ENCODE measurements at places on chromosomes 2 and 18.

GRCh38 chr2:68231061-68231372 lies 21.3 kb downstream of the PPP3R1 start:
- no peaks in the 10 kb centered on the region for H3K36me3 ChIP-seq
- H3K4me3 ChIP-seq = no peak overlapping the region
- peaks cover 54% of the 10 kb centered on the region for H3K4me1 ChIP-seq
- no peak for DNase-seq

GRCh38 chr18:13191779-13192178 lies 26.8 kb upstream of the LDLRAD4 start:
- no peak overlapping the region for H3K27ac ChIP-seq
- H3K4me3 ChIP-seq = no peak overlapping the region
- no peak for DNase-seq
- H3K27me3 ChIP-seq = no peaks in the 10 kb centered on the region
- H3K36me3 ChIP-seq = no peaks in the 10 kb centered on the region

- no peak overlapping the region for H3K27ac ChIP-seq
- peaks cover 13% of the 10 kb centered on the region for H3K4me1 ChIP-seq
- peaks cover 36% of the 10 kb centered on the region for H3K27me3 ChIP-seq
- no peak for DNase-seq
- no peak overlapping the region for H3K4me3 ChIP-seq
Observed at GRCh38 chr2:48719480-48720177, 35.9 kb downstream of the LHCGR start.

DNA sequence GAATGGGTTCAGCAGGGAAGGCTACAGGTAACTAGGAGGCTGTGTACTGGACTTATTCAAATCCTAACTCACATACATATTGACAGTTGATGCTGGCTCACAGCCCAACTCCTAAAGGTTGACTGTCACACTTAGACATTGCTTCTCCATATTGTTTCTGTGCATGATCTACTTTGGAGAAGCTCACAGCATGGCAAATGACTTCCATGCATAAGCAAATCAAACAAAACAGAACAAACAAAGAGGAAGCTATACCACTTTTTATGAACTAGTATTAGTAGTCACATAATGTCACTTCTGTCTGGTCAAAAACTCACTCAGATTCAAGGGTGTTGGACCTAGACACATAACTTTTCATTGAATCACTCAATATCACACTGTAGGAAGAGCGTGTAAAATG lies 43.8 kb upstream of the CDH19 start:
- no peak for DNase-seq
- H3K27ac ChIP-seq = no peak overlapping the region
- no peaks in the 10 kb centered on the region for H3K4me1 ChIP-seq
- no peaks in the 10 kb centered on the region for H3K27me3 ChIP-seq
- H3K36me3 ChIP-seq = no peaks in the 10 kb centered on the region
- no peak overlapping the region for H3K4me3 ChIP-seq

DNA sequence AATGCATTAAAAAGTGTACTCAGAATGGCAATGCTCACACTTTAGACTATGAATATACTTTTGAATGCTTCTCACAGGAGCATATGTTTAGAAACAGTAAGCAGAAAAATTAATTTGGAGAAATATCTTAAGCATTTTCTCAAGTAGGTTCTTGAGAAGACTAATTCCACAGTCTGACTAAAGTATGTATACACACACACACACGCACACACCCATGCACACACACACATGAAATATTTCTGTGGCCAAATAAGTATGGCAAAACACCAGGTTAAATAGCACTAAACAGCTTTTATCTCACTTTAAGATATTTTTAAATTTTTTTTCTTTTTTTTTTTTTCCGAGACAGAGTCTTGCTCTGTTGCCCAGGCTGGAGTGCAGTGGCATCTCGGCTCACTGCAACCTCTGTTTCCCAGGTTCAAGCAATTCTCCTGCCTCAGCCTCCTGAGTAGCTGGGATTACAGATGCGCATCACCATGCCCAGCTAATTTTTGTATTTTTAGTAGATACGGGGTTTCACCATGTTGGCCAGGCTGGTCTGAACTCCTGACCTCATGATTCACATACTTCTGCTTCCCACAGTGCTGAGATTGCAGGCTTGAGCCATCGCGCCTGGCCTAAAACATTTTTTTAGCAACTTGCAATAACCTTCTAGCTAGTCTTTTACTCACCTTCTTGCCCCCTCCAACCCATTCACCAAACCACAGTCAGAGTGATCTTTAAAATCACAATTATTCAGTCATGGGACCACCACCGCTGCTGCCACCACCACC lies 67.5 kb upstream of the SCG2 start:
- H3K36me3 ChIP-seq = no peaks in the 10 kb centered on the region
- H3K4me1 ChIP-seq = no peaks in the 10 kb centered on the region
- no peaks in the 10 kb centered on the region for H3K27me3 ChIP-seq
- no peak overlapping the region for H3K4me3 ChIP-seq
- no peak for DNase-seq
- no peak overlapping the region for H3K27ac ChIP-seq

DNA sequence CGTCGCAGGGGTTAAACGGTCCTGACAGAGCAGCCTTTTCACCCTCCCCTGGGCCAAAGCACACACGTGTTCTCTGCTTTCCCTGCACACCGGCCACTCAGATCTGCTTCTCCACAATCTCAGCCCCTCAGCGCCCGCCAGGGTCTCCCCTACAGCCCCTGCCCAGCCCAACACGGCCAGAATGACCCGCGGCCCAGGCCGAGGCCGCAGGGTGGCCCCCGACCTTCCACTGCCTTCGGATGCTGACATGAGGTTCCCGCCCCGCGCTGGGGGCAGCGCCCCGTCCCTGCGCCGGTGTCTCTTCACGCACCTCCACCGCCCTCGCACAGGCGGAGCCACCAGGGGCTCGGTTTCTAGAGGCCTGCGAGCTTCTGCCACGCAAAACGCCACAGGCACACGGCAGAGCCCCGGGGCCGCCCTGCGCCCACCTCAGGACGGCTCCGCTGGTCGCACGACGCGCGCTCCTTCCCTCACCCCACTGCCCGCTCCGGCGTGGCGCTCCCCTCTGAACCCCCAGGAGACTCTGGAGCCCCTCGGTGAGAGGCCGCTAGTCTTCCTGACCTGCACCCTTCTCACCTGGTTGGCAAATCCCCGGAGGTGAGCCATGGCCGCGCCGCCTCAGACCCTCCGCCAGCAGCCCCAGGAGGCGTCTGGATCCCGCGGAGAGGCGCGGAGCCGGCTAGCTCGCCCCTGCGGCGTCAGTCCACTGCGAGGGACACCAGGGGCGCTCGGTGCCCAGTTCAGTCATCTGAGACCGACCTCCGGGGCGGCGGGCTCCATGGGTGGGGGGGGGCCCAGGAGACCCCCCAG lies 749 bp downstream of the STK25 start:
- no peaks in the 10 kb centered on the region for H3K4me1 ChIP-seq
- H3K27ac ChIP-seq = peak overlapping the region; percentile 91
- H3K36me3 ChIP-seq = no peaks in the 10 kb centered on the region
- no peak for DNase-seq

DNA sequence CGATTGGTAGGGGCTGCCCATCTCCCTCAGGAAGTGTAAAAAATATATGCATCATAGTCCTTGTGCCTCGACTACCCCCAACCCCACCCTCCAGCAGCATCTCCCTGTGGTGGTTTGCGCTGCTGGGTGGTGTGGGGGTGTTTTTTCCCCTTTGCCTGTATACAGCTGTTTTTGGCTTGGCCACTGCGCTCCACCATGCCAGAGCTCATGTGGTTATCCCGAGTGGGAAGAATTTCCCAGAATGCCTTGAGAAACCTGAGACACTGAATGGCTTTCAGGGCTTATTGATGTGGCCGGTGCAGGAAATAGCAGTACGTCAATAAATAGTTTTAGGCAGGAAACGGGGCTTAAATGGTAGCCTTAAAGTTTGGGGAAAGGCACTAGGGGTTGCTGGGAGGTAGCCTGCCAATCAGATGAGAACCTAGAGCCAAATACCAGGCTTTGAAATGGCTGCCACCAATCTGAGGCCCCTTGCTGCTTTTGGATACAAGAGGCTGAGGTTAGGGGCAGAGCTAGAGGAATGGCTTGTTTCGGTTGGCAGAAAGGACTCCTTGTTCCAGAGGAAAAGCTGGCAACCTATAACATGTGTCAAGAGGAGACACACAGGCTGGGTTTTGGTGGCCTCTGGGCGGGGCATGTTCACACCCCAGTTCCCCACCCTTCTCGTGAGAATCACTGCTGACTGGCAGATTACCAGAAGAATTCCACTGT lies 144.1 kb downstream of the SMAD7 start:
- H3K4me3 ChIP-seq = no peak overlapping the region
- H3K27ac ChIP-seq = peak overlapping the region; percentile 34
- H3K4me1 ChIP-seq = no peaks in the 10 kb centered on the region
- no peaks in the 10 kb centered on the region for H3K36me3 ChIP-seq

DNA sequence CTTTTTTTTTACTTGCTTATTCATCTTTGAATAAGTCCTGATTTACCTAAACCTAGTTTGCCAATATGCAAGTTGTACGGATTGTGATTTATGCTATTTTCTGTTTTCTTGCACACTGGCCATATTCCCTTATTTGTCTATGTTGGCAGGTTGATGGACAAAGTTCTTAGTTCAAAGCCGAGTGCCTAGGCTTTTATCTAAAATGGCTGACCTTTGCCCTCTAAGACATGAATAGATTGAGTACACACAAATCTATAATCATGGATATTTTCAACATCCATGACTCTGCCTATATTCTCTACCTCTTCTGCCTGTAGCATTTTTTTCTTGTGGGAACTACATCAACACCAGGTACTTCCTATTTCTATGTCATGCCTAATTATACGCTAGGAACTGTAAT lies 171.7 kb downstream of the TMEFF2 start:
- H3K4me3 ChIP-seq = no peak overlapping the region
- no peak overlapping the region for H3K27ac ChIP-seq
- H3K4me1 ChIP-seq = no peaks in the 10 kb centered on the region

GRCh38 chr18:36307513-36307912 lies 10.0 kb downstream of the FHOD3 start:
- no peaks in the 10 kb centered on the region for H3K36me3 ChIP-seq
- H3K27me3 ChIP-seq = no peaks in the 10 kb centered on the region
- H3K4me3 ChIP-seq = no peak overlapping the region
- H3K4me1 ChIP-seq = no peaks in the 10 kb centered on the region
- no peak overlapping the region for H3K27ac ChIP-seq
